Osteocyte (in vitro differentiated cells): ENCODE measurements at places on chromosomes 6 and 20.

- peak; percentile 76 for DNase-seq
Measured at GRCh38 chr20:24756292-24757025, 192.6 kb upstream of the CST7 start.

- DNase-seq = no peak
Measured at GRCh38 chr20:32580970-32581838, 3.9 kb downstream of the NOL4L start.

GRCh38 chr20:32685541-32686529, 12.1 kb upstream of the C20orf203 start:
- no peak for DNase-seq

DNA sequence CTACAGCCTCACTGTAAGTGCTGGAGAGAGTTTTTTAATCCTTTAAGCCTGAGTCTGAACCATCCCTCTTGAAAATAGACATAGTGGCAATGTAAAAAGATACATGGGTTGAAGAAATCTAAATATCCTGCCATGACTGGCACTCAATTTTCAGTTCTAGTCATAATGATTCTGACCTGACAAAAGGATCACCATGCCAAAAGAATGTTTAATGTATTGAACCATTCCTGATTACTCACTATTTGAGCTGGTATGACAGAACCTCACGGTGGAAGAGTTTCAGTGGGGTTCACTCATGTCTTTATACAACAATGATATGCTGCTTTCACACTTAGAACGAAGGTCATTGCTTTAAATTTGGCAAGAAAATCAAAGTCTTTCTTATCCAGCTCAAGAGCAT, 93.4 kb downstream of the HIVEP2 start:
- DNase-seq = no peak

- no peak for DNase-seq
Measured at GRCh38 chr6:53647462-53648094, 18.0 kb downstream of the KLHL31 start.

DNA sequence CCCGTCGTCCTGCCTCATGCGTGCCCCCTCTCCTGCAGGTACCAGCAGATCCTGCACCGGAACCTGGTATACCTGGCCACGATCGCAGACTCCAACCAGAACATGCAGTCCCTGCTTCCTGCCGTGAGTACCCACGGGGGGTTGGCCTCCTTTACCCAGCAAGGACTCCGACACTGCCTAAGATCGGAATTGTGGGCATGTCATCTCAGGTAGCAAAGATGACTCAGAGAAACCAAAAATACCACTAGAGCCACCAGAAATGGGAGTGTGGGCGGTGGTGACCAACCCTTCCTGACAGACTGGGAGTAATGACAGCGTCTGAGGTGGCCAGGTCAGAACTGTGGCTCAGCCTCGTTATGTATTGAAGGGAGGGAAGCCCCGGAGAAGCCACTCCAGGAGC, 16.3 kb downstream of the SS18L1 start:
- DNase-seq = no peak

GRCh38 chr20:35539756-35540212, 2.1 kb upstream of the ERGIC3 start:
- no peak for DNase-seq

DNA sequence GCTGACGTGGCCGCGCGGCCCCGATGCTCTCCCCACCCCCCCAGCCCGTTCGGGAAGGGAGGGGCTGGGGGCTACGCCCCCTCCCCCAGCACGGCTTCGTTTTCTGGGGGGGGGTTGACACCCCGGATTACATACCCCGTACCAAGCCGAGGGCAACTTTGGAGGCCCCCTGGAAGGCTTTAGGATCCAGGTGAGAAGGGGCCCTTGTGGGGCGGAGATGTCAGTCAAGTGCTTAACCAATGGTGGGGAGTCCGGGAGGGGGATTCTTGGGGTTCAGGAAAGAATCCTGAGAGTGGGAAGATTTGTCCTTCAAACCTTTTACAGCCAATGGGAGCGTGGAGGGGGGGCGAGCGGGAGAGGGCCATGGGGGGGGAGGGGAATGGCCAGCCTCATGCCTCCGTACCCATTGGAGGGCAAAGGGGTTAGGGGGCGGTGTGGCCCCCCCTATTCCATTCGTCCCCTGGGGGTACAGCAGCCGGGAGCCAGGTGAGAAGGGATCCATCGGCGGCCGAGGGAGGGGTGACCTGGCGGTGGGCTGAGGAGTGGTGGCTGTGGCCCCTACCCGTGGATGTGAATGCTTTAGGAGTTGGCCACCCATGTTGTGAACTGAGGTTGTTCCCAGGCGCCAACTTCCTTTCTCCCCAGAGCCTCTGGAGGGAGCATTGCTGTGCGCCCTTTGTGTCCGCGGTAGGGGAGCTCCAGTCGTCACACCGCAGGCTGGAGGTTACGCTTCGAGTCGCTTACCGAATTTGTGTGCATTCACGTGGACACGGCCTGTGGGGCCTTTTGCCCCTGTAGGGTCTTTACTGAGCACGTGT, 682 bp downstream of the BRD2 start:
- peak; percentile 87 for DNase-seq

DNA sequence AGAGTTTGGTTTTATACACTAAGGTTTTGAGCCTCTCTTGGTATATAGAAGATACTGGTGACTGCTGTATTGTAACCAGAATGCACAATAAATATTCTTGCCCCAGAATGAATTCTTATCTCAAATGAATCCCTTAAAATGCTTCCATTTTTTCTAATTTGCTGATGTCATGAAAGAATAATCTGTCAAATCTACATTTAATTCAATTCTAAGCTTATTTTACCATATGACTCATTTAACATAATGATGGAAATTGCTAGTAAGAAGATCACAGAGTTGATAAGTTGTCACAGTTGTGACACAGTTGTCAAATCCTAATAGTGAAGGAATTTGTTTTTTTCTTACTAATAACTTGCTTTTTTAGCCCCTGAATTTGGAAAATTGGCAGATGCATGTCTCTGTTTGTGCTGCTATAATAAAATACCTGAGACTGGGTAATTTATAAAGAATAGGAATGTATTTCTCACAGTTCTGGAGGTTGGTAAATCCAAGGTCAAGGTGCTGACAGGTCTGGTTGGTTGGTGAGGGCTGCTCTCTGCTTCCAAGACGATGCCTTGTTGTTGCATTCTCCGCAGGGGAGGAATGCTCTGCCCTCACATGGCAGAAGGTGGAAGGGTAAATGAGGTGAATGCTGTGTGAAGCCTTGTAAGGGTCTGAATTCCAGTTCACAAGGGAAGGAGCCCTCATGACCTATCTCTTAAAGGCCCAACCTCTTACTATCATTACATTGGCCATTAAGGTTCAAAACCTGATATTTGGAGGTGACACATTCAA, 4.7 kb downstream of the ECT2L start:
- DNase-seq = no peak

DNA sequence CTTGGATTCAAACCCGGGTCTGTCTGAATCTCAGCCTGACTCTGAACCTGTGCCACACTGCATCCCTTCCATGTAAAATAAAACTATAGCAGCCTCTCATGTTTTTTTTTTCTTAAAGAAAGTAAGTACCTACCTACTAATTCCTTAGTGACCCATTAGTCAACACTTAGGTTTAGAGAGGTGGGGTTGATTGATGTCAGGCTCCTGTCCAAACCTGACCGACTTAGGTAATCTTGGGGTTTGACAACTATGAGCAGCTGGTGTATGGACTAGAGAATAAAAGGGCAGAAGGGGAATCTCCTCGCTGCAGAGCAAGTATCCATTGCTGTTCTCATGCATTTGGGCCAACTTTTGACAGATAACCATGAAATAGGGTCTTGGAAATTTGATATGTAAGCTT, 6.5 kb downstream of the NKAIN2 start:
- no peak for DNase-seq

GRCh38 chr20:33549229-33549999, 59.5 kb downstream of the CBFA2T2 start:
- DNase-seq = no peak

DNA sequence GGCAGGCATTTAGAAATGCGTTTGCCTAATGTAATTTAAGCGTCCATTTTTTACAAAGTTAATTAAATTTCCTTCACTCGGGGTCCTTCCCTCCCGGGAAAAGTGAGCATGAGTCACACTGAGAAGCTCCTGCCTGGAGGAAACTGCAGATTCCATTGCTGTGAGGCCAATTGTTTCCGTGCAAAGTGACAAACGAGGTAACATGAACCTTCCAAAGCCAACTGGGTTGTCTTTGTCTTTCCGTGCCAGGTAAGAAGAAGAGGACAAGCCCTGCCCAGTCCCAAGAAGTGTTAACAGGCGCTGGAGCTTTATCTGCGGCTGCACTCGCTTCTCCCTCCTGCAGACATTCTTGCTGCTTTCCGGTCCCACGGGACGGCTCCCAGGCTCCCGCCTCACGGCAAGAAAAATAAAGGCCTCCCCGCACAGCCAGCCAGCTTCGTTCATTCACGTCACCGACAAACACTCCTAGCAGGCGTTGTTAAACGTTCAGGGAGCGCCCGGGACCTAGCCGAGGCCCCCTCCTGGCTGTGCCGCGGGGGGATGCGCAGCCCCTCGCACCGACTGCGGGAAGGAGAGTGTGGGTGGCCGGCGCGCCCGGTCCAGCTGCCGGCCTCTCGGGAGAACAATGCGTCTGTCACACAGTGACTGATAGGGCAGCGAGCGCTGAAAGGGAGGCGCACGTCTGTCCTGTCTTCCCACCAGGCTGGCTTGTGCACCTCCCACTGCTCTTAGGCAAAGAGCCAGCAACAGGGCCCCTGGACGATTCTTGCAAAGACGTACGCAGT, 61.5 kb upstream of the HDDC2 start:
- DNase-seq = peak; percentile 87

DNA sequence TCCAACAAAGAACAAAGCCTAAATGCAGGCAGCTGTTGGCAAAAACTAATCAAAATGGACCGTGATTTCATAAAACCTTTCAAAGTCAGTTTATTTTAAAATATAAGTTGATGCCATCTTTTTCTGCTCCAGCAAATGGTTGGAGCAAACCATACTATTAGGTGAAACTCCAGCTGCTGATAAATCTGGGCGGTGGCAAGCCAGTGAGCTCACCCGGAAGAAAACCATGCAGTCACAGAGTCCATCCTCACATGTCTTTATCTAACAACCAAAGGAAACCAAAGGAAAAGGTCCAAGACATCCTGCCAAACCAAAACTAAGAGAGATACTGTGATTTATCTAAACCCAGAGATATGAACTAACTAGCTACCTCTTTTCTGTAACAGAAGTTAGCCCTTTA, 72.6 kb downstream of the HIVEP2 start:
- DNase-seq = no peak

DNA sequence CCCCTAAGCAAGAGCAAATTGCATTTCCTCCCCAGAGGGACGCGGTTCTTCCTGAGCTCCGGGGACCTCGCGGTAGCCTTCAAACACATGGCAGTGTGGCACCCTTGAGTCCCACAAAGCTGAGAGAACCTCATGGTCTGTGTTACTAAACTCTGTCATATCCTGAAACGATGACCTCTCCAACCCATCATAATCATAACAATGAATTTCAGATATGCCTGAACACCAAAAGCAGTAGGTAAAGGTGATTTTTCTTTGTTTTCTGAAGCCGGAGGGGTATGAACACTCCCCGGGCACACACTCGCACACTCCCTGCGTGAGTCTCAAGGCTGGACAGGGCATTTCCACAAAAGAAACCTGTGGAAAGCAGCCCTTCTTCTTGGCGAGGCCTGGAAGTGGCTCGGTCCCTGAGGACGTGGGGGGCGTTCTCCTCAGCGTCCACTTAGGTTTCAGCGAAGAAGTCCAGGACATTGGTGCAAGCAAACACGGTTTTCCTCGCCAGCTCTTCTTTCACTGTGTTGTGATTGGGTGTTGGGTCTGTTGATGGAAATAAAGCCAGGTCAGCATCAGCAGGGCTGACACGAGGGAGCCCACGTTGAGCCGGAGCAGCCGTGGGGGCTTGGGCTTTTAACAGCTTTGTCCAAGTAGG, 183.4 kb downstream of the ERMARD start:
- peak; percentile 73 for DNase-seq

GRCh38 chr6:126631363-126631762, 291.4 kb downstream of the CENPW start:
- no peak for DNase-seq

DNA sequence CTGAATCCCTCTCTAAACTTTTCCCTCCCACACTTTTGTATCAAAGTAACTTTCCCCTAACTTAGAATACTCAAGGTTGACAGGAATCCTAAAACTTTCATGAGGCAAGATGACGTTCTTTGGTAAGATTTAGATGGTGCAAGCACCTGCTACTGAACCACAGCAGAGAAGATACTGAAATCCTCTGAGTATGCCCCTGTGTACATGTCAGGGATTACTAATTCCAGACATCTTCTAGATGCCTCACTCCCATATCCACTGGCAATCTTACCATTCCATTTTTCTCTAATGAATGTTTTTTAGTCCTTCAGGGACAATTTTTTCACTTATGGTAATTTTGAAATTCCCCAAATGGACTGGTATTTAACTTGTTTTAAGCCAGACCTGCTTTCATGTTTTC, 9.1 kb downstream of the APOBEC2 start:
- no peak for DNase-seq
